ENCODE measurements at places on chromosomes 2 and 18.

DNA sequence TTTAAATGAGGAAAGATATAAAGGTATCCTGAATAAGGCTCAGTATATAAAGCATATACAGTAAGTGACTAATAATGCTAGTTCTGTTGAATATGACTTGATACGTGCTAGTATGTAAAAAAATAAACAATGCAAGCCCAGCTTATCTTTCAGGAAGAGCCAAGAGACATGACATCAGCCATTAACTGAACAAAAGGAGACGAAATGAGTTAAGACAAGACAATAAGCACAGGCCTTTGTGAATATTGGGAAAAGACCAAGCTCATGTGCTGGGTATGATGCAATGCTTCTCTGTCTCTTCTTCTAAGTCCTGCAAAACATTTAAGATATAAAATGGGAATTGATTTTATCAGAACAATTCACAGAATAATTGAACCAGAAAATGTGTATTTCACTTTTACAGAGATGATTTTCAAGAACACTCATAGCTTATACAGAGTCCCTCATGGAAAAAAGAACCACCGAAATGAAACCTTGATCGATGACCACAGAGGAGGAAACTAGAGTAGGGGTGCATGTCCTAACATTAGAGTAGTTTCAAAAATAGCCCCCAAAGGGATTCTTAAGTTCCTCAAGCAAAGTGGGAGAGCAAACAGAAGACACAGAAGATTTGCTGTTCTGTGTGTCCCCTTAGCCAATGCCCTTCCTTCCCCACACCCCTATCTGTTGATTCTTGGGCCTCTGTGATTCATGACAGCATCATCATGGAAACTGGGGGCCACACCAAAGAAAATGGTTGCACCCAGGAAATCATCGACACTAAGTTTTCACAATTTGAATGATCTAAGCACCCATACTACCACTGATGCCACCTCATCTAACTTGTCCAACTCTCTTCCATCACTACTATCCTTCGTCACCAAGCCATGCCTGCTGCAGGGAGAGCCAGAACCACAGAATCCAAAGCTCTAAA, 68.0 kb upstream of the CRIM1 start:
- DNase-seq: no peak

- DNase-seq: no peak
Measured at GRCh38 chr2:202479090-202479489, 103.0 kb downstream of the BMPR2 start.

DNA sequence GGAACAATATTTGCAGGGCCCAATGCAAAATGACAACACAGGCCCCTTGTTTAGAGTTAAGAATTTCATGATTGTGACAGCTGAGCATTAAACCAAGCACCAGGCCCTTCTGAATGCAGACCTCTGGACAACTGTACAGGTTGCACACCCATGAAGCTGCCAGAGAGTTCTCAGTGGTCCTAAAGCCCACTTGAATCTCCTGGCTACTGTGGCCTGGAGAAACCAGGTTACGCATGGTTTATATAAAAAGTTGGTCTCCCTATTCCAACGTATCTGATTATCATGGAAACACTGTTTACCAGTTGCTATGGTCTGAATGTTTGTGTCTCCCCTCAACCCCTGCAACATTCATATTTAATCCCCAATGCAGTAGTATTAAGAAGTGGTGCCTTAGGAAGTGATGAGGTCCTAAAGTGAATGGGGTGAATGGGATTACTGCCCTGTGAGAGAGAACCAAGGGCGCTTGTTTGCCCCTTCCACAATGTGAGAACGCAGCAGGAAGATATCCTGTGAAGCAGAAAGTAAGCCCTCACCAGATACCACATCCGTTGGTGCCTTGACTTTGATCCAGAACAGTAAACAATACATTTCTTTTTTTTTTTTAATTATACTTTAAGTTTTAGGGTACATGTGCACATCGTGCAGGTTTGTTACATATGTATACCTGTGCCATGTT, 48.0 kb upstream of the ANXA4 start:
- no peak for DNase-seq

- DNase-seq: peak; percentile 86
Measured at GRCh38 chr2:191691016-191691735, 13.2 kb downstream of the NABP1 start.

DNA sequence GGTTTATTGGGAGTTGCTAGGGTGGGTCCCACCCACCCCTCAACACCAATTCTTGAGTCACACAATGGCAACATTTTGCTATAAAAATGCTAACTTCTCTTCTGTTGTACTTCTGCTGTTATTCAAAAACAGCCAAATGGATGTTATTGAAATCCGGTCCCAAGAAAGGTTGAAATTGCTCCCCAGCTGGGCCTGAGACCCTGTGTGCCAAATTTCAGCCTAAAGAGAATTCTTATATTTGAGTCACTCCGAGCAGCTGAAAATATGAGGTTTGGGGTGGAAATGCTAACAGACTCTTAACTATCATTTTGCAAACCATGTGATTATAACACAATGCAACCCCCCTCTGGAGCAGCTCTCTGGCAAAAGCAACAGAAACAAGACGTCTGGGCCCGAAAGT, 27.0 kb upstream of the ACVR1 start:
- DNase-seq: no peak

DNA sequence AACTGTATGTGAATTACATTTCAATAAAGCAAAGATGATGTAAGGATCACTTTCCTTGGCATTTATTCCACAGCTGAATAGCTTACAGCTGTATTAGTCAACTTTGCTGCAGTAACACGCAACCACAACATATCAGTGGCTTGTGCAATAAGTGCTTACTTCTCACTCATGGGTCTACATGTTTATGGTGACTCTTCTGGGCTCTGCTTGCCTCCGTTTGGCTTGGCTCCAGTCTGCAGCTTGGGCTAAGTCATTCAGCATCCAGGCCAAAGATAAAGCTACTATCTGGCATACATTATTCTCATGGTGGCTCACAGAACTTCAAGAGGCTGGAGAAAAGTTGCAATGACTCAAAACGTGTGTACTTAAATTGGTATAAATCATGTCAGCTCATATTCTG, 355.0 kb downstream of the RNF144A start:
- DNase-seq: no peak

GRCh38 chr2:7952046-7952745, 729.7 kb upstream of the ID2 start:
- DNase-seq: no peak

DNA sequence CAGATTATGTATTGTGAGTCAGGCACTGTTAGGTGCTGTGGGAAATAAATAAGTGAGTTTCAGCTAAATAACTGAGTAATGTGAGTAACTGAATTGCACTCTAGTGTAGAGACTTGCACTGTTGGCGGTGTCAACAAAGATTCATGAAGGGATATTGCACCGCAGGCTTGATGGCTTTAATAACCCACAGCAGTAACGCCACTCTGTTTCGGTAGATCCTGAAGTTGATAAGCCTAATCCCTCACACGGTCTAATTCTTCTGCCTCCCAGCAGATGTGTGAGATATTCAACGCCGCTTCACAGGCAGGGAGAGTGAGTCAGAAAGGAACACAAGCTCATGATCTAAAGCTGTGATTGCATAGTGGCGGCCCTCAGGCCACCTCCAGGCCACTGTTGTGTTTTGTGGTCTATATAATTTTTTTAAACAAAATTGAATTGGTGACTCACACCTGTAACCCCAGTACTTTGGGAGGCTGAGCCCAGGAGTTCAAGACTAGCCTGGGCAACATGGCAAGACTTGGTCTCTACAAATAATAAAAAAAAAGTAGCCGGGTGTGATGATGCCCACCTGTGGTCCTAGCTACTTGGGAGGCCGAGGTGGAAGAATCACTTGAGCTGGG, 94.3 kb downstream of the LIPG start:
- DNase-seq: peak; percentile 82

GRCh38 chr2:132984731-132985130, 314.7 kb upstream of the LYPD1 start:
- no peak for DNase-seq

DNA sequence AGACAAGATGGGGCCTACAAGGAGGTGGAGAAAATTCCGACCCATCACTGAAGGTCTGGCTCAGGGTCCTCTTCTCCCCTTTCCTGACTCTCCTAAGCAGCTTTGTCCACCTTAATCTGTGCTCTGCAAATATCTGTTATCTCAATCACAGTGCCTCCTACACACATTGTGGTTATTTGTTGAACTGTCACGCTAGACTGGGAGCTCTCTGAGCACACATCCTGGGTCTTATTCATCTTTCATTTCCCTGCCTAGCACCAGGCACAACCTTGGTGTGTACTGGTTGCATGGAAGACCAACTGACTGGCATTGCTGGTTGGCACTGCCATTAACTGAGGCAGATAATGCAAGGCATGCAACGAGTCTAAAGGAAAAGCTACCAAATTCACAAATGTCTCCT, 122.9 kb upstream of the ST6GAL2 start:
- DNase-seq: no peak

DNA sequence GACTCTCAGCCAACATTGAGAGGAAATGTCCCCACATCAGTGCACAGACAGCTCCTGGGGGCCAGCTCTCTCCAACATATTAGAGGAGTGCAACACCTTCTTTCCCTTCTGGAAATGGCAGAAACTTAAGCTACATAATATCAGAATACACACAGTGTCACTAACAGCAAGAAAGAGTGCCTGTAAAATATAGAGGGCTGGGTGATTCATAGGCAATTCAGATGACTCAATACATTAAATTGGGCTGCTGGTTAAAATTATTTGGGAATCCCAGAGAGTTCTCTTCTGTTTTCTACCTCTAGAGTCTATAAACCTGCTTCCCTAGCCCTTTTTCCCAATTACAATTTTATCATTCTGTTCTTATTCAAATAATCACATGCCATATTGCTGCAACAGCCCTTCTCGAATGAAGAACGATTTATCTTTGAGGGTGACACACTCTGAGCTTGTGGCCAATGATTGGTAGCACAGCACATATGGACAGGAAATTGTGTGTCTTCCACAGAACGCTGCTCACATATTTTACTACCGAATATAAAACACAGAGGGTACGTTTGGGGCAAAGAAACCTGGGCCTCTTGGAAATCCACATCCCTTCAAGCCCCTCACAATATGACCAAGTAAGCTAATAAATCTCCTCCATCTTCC, 381.2 kb downstream of the MBD2 start:
- no peak for DNase-seq

DNA sequence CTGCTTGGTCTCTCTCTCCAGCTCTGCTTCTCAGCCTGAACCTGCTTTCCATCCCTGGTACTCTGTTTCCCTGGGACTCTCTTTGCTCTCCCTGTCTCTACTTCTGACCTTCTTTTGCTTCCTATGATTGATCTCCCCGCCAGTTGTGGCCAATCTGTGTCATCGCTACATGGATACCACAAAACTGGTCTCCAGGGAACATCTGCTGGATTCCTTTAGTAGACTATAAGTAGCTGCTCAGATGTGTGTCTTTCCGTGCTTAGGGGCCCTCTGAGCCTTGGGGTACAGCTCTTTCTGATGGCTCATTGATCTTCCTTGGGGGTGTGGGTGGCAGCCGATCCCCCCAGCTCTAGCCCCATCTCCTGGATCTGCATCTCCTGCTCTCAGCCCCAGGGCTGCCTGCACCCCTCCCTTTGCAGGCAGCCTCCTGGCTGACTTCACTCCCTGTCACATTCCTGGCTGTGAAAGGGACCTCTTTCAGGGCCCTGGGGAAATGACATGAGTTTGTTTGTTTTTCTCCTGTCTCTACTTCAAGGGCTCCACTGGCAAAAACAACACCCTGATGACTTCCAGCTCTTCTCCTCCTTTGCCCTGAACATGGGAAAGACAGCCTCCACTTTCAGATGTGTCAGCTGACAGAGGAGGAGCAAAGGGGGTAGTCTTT, 333.7 kb downstream of the CYP26B1 start:
- DNase-seq: no peak

- no peak for DNase-seq
Measured at GRCh38 chr2:226600802-226601201, 198.8 kb downstream of the IRS1 start.
